Activated T-cell treated with anti-CD3 and anti-CD28 coated beads for 48 hours (primary cell): ENCODE measurements at places on chromosomes 4 and X.

DNA sequence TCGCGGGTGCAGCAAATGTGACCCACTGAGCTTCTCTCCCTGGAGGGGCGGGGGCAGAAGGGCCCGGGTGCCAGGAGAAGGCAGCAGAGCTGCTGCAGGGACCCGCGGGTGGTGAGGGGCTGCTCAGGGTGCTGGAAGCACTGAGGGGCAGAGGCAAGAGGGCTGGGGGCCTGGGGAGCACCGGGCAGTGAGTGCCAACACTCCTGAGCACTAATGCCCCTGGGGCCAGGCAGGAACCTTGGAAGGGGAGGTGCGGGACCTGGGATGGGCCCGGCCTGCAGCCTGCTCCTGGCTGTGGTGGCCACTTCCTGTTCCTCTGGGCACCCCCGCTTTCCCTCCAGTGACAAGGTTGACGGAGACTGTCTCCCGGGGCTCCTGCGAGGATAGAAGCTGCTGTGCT lies 66.5 kb upstream of the ADRA2C start:
- no peak for DNase-seq

- no peak for DNase-seq
Observed at GRCh38 chr4:183142571-183143550, 43.8 kb downstream of the WWC2 start.

DNA sequence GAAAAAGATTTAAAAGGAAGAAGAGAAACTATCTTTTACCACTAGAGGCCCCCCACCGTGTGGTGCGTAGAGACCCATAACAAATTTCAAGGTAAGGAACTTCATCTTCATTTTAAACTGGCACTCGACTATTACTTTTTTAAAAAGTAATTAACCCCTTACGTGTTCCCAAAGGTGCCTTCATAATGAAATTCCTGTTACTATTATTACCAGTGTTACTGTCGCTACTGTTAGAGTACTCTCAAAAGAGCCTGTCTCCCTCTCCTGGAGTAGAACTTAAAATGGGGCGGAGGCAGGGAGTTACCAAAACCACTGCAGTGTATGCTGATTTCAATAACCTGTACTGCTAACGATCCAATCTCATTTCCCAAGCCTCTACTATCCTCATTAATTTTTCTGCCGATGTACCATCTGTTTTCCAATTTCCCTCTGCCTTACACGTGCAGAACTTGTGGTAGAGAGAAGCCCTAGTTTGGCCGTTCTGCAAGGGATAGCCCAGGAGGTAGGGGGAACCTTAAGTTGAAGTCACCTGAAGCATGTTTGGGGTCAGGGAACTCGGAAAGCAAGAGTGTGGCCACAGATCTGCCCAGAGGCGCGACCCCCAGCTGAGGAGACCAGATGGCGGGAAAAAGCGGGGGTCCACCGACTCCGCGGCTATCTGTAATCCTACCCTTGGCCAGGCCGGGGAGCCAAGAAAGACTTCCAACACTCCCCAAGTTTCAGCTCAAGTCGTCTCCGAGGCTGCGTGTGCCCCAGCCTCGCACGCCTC lies 720 bp upstream of the STK26 start:
- DNase-seq, result no peak

DNA sequence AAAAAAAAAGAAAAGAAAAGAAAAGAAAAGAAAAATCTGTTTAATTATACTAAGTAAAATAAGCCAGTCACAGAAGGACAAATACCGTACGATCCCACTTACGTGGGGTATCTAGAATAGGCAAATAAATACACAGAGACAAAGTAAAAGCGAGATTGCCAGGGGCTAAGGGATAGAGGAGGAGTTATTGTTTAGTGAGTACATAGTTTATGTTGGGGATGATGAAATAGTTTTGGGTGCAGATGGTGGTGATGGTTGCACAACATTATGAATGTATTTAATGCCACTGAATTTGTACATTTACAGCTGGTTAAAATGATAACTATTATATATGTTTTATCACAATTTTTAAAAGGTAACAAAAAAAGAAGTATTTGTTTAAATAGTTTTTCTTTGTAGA lies 7.1 kb downstream of the CA5B start:
- DNase-seq, result no peak
